Stimulated activated CD4-positive, alpha-beta T cell treated with anti-CD3 and anti-CD28 coated beads, Interleukin-12 subunit alpha, Interleukin-12 subunit beta, amount 100 ng/mL, for 24 hours (primary cell): ENCODE measurements at places on chromosomes 7 and 10.
A peak's percentile ranks its signal among the peaks of the same experiment; 100 is the strongest.

DNA sequence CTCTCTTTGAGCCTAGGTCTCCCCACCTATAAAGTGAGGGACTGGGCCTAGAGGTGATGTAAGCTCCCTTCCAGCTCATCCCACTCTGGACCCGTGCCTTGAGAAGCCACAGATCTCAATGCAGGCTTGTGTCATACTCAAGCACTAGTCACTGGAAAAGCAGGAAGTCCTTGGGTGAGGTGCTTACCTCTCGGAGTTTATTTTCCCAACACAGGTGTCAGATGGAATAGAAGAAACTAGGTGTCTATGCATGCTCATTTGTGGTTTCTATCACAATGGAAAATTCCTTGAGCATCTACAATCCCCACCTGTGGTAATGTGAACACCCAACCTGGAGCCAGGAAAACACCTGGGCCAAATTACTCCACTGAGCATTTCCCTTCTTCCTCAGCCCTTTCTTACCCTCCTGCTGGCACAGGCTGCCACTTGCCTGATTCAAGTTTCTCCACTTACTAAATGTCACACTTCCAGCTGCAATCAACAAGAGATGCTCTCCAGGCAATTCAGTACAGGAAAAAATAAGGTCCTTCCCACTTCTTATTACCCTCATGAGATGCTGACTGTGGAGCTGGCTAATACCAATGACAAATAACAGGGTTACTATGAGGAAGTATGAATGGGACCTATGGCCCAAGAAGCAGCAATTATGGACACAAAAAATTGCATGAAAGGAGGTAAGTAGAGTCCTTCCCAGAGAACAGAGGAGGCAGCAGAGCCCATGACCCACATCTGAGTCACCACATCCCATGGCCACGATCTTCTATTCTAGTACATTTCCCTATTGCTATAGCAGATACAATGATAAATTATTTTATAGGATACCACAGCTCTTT, 13.1 kb downstream of the LSM5 start:
- no peak for DNase-seq

DNA sequence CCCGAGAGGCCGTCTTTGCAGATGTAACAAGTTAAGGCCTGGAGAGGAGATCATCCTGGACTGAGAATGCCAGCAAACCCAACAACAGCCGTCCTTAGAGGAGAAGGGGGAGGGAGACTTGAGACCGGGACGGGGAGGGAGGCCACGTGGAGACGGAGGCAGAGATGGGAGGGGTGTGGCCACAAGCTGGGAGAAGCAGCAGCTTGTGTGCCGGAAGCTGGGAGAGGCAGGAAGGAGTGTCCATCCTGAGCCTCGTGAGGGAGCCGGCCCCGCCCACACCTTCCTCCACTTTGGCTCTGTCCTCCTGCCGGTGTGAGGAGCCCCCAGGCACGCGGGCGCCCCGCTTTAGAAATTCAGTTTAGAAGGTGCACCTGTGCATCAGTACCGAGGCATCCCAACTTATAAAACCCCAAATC, 95.7 kb downstream of the DNAJB6 start:
- DNase-seq: no peak

- no peak for DNase-seq
Observed at GRCh38 chr7:68865351-68866199, 732.7 kb upstream of the AUTS2 start.

GRCh38 chr7:46450425-46450824, 529.4 kb upstream of the IGFBP3 start:
- DNase-seq: no peak

DNA sequence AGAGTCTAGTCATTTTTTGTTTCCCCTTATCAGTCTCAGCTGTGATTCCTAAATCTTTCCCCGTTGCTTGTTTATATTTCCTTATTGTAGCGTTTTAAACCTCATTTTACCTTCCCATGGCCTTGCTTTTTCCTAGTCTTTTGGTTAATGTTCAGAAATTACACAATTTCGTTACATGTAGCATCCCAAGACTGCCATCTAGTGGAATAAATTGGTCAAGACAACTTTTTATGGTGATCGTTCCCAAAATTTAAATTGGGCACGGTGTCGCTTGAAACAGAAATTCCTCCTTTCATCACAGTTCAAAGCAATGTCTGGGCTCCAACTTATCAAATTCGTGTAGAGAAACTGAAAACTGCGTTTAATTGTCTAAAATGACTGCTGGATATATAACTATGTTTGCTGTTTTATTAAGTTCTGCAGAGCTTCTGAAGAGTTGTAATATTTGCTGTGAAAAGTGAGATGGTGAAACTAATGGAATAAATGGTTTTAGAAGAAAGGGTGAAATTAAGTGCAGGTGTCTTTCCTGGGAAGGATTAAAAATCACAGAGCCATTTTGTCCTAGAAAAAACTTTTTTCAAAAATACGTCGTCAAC, 370.2 kb downstream of the PHF14 start:
- DNase-seq: no peak

- DNase-seq: no peak
Observed at GRCh38 chr10:61589547-61590243, 73.0 kb upstream of the CABCOCO1 start.

DNA sequence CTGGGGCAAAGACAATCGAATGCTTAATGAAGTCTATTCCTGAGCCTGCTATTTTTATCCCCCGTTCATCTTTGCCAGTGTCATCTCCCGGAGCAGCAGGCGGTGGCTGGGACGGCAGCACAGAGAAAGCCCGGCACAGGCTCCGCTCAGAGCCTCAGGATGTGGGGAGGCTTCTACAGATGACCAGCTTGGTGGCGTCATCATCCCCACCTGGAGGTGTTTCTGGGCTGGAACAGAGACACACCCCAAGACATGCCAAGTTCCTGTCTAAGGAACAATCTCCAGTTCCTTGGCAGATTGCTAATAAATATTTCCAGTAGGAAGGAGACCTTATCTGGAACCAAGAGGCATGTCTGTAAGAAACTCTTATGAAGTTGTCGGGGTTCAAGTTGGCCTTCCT, 552.4 kb upstream of the MGMT start:
- DNase-seq: no peak

- no peak for DNase-seq
Observed at GRCh38 chr7:122070834-122071233, 73.2 kb downstream of the AASS start.

DNA sequence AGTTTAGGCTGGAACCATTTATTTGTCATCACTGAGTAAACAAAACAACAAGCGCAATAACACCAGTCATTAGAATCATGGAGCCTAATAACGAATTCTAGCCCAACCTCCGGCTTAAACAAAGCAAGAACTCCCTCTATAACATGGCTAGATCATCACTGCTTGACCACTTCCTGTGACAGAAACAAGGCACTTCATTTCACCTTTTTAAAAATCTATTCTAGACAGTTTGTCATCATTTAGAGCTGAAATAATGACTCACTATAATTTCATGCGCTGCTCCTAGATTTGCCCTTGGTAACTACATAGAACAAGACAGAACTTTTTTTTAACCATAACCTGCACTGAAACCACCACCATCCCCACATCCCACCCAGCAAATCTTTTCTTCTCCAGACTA, 81.3 kb downstream of the OSBPL3 start:
- DNase-seq: no peak

DNA sequence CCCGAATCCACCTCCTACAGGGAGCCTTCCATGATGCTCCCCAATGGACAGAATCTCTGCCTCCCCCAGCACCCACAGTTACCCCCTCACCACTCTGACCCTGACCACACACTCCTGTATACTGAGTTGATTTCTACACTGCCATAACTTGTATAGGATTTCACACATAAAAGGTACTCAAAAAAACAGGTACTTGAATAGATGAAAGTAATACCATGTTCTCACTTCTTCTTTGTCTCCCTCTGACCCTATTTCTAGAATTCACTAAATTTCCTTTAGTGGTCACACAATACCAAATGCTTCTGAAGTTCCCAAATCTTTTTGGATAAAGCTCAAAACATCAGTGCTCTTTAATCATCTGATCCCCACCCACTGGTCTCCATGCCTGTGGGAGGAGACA, 45.4 kb downstream of the HSPA12A start:
- no peak for DNase-seq

DNA sequence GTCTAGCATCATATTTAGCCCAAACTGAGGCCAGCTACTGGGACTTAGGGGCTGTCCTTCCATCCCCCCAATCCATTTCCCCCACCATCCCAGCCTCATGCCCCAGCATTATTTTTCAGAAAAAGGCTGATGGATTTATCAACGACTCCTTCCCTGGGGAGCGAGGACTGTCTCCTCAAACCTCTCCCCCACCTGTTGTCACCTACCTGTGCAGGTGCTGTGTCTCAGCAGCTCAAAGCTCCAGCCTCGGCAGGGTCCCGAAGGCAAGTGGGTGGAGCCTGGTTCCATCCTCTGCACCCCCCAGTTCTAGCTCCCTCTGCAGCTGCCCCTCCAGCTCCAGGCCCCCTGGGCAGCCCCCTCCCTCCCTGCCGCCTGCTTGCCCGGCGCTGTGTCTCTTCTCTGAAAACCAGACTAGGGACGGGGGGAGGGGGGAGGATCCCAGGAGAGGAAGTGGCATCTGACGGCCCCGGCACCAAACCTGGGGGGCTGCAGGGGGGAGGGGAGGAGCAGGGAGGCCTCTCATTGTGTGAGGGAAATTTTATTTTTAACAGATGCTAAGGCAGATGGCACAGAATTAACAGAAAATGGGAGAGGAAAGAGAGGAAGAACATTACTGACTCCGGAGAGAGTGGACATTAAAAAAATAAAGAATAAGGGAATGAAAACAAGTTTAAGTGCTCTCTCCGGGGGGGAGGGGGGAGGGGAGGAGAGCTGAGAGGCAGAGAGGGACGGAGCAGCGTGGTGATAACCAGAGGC, 61.7 kb upstream of the PAX2 start:
- no peak for DNase-seq

- DNase-seq: no peak
Observed at GRCh38 chr10:76316234-76316633, 884.8 kb downstream of the LRMDA start.

DNA sequence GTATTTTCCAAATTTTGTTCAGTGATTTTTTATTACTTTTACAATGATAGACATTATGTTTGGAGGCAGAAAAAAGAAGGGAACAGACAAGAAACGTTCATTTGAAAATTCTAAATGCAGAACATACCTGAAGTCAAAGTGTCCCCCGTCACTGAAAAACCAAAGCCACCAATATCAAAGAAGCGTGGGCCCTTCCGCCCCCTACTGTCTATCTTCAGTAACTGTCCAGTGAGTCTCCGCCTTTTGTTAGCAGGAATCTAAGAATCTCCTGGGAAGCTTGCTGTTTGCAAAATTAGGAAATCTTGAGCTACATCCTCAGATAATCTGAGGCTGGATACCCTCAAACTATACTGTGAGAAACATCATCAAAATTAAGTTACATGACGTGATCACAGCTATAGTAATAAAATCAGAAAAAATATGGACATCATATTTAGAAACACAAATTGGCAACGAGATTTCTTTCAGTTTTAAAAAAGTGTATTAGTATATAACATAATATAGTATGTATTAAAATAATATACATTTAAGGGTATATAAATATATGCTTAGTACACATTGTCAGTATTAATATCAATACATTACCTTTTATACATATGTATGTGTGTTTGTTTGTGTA, 169.3 kb upstream of the AKR1E2 start:
- no peak for DNase-seq

GRCh38 chr7:38374507-38374906, 101.1 kb upstream of the TARP start:
- peak; percentile 41 for DNase-seq

DNA sequence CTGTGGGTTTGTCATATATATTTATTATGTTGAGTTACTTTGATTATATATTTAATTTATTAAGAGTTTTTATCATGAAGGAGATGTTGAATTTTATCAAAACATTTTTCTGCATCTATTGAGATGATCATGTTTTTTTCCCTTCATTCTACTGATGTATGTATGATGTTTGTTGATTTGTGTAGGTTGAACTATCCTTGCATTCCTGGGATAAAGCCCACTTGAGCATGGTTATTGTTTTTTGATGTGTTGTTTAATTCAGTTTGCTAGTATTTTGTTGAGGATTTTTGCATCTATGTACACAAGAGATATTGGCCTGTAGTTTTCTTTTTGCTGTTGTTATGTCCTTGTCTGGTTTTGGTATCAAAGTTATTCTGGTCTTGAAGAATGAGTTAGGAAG, 31.1 kb downstream of the SCART1 start:
- DNase-seq: no peak

GRCh38 chr10:63866747-63867140, 345.5 kb downstream of the REEP3 start:
- no peak for DNase-seq

DNA sequence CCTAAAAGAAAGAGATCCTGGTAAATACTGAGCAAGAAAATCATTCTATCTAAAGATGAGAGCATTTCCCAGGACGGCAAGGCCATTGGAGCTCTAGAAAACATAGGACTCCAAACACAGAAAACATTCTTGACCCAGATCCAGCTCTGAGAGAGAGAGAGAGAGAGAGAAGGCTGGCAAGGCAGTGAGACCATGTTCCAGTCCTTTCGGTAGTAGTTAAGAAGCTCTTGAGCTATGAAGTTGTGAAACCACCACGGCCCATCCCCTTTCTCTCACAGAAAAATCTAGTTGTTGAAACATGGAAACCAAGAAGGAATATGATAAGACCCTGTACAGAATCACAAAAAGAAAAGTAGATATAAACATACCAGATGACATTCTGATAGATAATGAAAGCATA, 212.4 kb upstream of the NPSR1 start:
- no peak for DNase-seq

DNA sequence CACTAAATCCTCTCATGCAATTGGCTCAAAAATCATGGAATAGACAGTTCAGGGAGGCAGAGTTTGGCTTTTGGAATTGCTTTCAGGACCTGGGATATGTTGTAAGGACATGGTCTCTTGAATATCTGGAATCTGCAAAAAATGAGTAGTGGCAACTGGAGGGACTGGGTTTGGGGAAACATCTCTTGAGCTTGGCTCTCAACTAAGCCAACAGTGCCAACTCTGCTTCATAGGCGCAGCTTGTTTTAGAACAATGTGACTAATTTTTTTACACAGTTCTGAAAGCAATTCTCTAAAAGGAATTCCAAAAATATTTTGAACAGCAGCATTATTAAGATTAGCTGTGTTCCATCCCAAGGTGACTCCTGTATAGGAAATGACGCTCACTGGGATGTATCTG, 121.5 kb upstream of the DPP6 start:
- no peak for DNase-seq

DNA sequence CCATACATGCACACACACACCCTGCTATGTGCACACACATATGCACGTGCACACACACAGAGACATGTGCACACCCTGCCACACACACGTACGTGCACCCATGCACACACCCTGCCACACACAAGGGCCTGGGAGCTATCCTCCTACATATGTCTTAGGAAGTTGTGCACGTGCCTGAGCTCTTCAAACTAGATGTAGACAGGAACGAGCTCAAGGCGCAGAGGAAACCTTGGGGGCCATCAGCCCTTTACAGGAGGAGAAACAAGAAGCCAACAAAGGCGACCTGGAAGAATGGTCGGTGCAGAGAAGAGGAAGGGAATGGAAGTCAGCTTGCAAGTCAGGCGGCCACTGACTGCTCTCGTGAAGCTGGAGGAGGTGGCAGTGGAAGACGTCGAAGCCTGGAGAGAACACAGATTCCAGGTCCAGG, 58.7 kb downstream of the AOC1 start:
- DNase-seq: no peak
